PC-9 (cell line): ENCODE measurements at places on chromosomes 7 and 10. TPM values are rescaled to one million over a fixed set of nuclear protein-coding genes. Genes with fewer than 3 reads are reported as not detected.

Gene IDI2
- total RNA-seq: not detected in 2 replicates

DNA sequence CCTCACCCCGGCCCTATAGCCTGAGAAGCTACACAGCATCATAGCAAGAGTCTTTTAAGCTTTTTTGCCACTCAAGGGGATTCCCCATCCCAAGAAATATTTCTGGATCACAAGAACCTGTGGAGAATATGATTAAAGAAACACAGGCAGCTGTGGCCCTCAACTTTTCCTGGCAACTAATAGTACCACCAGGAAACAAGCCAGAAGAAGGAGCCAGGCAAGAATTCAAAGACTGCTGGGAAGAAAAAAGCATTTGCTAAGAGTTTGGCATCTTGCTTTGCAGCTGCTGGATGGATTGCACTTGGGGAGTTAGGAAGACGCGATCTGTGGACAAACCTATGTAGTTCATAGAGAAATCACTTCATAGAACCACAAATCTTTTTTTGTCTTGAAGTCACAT, 437.8 kb downstream of the PLXDC2 start:
- no peak for DNase-seq

Gene ELFN1
- 0.09 and 0.13 TPM in 2 replicates for total RNA-seq

DNA sequence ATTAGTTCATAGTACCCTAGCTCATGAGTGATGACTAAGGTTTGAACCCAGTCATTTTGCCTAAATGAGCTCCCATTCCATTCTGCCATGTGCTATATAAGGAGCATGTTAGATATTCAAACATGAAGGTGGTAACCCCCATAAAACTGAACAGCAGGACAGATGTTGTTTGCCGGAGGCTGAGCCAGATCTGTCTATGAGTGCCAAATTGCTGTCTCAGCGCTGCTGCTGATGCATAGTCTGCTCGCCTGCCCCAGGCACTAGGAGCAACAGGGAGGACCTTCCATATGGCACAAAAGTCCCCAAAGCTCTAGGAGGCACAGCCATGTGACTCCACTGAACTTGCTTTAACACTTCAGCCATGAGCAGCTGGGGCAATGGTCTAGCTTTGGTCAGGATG, 466.0 kb upstream of the GHITM start:
- DNase-seq: no peak

DNA sequence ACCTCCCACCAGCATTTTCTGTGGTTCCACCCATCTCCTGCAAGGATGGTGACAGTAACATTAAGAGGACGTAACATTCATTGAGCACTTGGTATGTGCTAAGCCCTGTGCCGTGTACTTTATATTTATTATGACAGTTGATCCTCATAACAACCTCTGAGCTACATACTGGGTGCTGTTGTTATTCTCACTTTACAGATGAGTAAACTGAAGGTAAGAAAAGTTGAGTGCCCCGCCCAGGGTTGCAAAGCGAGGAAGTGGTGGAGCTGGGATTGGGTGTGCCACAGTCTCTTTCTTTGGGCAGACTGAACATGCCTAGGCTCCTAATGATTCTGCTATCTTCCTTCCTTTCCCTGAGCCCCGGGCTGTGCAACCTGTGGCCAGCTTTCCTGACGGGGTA, 107.4 kb downstream of the SH3PXD2A start:
- peak; percentile 68 for DNase-seq
